ENCODE measurements at places on chromosomes 2 and 18. TPM values are rescaled to one million over a fixed set of nuclear protein-coding genes. Genes with fewer than 3 reads are reported as not detected.

Gene AGXT
- not detected for total RNA-seq

Gene RRM2
- total RNA-seq, result 24.8 TPM

Gene SIX2
- 2.7 TPM for total RNA-seq

Gene MC2R
- not detected for total RNA-seq

- no peak for DNase-seq
Measured at GRCh38 chr2:158893026-158893425, 75.4 kb upstream of the TANC1 start.

DNA sequence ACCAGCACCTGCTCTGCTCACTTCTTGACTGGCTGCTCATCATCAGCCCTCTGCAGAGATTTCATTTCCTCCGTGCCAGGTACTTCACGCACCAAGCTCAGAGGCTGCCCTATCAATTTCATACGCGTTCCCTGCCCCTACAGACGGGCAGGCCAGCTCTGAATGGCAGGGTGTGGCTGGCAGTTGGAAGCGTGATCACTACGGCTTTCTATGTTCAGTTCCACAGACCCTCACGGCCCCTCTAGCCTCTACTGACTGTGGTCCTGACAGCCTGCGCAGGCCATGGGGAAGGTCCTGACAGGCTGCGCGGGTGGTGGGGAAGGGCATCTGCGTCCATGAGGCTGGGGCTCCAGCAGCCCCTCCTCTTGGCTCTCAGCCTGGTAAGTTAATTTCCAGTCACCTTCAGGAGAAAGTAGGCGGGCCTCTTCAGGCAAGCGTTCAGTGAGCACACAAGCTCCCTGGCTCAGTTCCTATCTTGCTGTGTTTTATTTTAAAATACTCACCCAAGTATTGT lies 154.8 kb downstream of the ZNF236 start:
- DNase-seq, result no peak

GRCh38 chr18:59696311-59697235 lies 650 bp downstream of the CCBE1 start:
- DNase-seq, result no peak

DNA sequence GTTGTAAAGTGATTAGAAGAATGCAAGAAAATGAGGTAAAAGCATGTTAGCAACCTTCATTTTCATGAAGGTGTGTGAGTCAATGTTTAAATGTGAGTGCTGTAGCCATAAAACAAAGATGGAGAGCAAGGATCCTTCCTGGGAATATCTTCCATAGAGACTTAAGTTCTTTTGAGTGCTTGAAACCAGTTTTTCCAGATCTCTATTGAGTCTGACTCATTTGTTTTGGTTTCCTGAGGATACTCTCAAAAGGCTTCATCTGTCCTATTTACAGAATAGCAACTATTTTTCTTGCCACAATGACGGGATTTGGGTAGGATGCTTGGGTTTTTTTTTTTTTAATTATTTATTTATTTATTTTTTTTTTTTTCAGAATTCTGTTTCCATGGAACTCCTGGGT lies 45.9 kb upstream of the ASB1 start:
- DNase-seq, result no peak

- DNase-seq, result no peak
Measured at GRCh38 chr2:118249531-118249930, 161.3 kb downstream of the INSIG2 start.

DNA sequence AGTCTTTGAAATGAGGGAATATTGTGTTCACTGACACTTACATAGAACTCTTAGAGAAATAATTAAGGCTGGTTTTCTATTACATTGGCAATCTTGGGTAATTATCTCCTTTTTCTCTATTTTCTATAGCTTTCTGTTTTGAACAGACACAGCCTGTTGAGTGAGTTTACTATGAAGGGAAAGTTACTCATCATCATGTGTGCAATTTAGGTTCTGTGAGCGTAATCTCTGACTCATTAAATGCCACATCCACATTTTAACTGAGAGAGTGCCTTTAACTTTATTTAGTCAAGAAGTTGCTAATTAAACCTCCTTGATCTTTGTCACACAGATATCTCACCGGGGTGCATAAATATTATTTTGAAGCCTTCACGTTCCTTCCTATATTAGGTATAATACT lies 174.0 kb upstream of the SLC8A1 start:
- no peak for DNase-seq

DNA sequence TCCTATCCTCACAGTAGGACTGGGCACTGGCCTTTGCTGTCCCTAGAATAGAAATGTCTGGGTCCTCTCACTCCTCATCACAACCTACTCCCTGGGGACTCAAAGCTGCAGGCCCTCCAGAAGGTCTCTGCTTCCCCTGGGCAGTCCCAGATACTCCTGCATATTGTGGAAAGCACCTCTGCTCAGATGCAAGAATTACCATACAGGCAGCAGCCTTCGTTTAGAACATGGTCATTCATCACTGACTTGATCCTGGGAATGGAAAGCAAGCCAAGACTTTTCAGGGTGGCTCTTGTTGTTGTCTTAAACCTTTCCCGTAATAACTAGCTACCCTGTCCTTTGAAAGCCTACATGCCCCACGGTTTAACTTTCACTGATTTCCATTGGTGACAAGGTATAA lies 53.1 kb upstream of the NPAS2 start:
- no peak for DNase-seq

DNA sequence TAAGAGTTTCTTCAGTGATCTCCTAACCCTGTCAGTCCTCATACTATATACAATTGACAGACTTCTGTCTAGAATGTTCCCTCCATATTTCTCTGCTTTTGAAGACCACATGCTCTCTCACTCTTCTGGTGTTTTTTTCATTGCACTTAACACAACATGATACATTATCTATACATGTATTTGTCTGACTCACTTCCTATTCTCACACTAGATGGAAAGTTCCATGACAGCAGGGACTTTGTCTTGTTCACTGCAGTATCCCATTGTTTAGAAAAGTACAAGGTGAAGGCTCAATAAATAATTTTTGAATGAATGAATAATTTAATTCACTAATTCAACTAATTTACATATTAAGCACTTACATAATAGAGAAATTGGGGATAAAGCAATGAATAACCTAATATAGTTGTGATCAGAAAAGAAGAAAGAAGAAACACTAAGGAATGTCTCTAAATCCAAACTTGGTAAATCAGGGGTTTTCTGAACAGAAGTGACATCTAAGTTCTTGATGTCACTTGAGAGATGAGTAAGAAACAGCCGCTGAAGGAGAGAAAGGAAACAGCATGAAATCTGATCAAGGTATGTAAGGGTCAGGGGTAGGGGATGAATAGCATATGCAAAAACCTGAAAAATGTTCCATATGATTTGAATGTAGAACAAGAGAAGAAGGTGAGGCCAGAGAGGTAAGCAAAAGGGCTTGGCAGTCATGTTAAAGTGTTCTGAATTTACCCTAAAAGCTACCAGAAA lies 42.4 kb downstream of the MBD2 start:
- DNase-seq, result no peak

GRCh38 chr2:241366678-241367077 lies 10.6 kb downstream of the FARP2 start:
- no peak for DNase-seq

All from urinary bladder (tissue), 4 donors.